Cerebellar cortex (tissue), 1 donor: ENCODE measurements at places on chromosomes 1 and 21.
A peak's percentile ranks its signal among the peaks of the same experiment; 100 is the strongest.

- peak; percentile 93 for DNase-seq
Measured at GRCh38 chr1:9942939-9943788, at the start of the genes LZIC and NMNAT1. TSS of gene LZIC (minus strand) at chr1:9943391. CDS start at chr1:9936619, 6,772 bp downstream. TSS of gene NMNAT1 (plus strand) at chr1:9943475. CDS start at chr1:9972074, 28,599 bp downstream.

DNA sequence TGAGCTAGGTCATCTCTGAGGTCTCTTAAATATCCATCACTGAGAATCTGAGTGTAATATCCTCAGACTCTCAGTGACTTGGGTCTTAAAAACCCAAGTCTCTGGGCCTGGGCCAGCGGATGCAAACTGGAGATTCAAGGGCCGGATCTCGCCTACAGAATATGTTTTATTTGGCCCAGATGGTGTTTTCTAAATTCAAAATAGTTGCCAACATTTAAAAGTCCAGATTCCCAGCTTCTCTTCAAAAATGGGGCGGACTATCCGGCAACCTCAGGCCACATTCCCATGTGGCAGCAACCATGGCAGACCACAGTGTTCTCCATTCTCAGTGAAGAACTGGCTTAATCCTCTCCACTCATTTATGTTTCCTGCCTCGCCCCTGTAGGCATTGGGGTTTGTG is 12.7 kb upstream of the HEYL start:
- DNase-seq: no peak

- DNase-seq: no peak
Measured at GRCh38 chr21:41848958-41849580, 30.1 kb downstream of the PRDM15 start.

DNA sequence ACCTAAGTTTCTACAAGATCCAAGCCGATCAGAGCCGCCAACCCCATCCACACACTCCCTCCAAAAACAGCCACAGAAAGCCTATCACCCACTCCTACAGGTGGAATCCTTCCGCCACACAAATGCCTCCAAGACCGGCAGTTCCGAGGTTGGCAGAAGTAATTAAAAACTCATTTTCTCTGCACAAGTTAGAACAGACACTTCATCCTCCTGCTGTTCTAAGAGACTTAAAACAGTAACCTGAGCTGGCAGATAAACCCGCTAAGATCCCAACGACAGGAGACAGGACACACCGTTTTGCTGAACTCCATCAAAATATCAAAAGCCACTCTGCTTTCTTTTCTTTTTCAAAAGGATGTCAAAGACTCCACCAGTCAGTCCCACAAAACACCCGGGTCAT is 2.8 kb downstream of the SSBP3 start:
- no peak for DNase-seq

DNA sequence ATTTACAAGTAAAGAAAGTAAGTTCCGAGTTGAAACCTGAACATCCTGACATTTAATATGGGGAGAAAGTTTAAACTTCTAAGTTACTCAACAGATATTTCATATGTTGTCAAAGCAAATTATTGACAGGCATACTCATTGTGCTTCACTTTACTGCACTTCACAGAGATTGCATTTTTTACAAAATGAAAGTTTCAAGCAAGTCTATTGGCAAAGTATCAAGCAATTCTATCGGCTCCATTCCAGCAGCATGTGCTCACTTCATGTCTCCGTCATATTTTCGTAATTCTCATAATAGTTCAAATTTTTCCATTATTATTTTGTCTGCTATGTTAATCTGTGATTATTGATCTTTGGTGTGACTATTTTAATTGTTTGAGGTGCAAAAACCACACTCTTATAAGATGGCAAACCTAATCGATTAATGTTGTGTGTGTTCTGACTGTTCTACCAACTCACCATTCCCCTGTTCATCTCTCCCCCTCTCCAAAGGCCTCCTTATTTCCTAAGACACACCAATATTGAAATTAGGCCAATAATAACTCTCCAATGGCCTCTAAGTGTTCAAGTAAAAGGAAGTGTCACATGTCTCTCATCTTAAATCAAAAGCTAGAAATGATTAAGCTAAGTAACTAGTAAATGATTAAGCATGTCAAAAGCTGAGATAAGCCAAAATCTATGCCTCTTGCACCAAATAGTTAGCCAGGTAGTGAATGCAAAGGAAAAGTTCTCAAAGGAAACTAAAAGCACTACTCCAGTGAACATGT is 68.2 kb upstream of the BCL9 start:
- DNase-seq: no peak

- DNase-seq: no peak
Measured at GRCh38 chr1:167157114-167157513, 63.2 kb downstream of the STYXL2 start.

GRCh38 chr1:59361766-59362165 is 64.9 kb downstream of the FGGY start:
- DNase-seq: no peak

DNA sequence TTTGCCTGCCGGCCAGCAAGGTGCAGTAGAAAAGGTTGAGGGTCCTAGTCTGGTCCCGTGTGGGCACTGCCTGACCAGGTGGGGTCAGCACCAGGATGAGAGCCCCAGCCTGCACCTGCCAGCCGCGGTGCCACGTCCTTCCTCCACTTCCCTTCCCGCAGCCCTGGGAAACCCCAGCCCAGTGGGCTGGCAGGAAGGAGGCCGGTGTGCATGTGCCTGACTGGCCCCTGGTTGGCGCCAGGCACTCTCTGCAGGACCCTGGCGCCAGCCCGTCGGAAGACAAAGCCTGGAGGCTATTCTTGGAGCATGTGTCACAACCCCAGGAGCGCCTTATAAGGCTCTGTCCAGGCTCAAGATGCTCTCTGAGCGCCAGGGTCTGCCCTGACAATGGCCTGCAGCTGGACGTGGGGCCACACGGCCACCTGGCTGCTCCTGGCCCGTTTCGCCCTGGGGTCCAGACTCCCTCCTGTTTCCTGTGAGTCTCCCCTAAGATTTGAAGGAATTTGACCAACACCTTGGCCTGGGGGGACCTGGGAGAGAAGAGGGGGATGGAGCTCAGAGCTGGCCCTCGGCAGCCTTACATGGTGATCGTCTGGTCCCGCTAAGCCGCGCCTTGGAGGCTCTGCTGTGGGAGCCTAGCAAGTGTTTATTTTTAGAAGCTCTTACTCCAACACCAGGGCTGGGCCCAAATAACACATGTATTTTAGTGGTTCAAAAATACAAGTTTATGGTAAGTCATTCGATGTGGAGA is 31.9 kb upstream of the POFUT2 start:
- no peak for DNase-seq

DNA sequence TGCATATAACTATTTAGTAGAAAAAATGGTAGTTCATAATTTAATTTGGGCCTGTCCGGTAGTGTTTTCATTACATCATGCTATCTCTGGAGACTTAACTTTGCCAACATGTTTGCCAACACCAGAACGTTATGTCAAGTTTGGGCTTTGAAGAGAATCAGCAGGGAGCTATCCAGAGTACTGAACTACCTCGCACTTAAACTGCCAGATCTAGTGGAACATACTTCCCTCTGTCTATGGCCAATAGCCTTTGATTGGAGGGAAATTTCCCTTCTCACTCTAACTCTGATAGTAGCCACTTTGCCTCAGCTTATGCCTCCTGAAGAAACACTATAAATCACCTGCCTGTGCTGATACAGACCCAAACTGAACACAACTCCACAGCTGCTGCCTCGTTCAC is 10.0 kb downstream of the LRRC53 start:
- no peak for DNase-seq

GRCh38 chr1:66197785-66198184 is 336.2 kb upstream of the SGIP1 start:
- DNase-seq: peak; percentile 15

DNA sequence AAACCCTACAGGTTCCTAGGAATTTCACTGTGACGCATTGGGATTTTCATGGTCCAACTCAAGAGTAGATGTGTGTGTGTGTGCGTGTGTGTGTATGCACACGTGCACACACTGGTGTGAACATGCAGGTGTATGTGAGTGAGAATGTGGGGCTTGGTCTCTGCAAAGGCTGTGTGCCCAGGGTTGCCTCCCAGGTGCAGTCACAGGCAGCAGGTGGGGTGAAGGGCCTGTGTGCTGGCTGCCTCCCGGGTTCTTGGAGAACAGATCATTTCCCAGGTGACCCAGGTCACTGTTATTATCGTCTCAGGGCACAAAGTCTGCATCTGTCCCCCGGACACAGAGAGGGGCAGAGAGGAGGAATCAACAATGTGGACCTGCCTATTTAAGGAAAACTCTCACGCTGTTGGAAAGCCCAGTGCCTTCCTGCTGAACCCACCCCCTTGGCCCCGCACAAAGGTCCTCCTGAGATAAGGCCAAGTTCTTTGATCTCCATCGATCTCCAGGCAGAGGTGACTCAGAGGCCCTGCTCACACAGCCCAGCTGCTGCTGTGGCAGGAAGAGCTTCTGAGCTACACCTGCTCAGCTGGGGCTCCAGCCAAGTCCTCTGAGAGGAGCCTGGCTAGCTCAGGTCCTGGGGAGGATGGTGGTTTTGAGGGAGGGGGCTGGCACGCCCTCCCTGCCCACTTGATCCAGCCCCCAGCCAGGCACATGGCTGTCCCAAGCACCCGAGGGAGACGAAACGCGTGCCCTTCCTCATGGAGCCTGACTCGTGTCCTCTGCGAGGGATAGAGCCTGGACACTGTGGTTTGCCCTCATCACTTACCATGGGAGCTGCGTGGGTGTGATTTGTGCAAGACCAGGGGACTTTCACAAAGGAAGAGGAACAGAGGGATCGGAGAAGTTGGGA is 134.0 kb upstream of the ARHGEF16 start:
- DNase-seq: no peak

- no peak for DNase-seq
Measured at GRCh38 chr1:229897501-229897900, 169.5 kb upstream of the GALNT2 start.

DNA sequence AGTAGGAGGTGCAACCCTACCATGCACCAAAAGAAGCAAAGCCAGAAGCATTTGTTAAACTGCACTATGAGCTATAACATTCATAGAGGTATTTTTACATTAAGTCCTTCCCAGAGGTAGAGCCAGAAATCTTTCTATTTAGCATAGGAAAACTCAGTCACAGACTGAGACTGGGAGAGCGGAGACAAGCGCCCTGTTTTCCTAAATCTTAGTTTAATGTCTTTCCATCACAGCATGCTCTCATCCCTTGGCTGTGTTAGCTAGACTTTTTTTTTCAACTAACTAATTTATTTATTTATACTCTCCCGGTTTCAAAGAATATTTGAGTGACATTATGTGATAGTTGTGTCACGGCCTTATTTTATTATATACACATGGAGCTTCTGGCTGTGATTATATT is 304.1 kb downstream of the LMX1A start:
- no peak for DNase-seq

GRCh38 chr1:9807541-9807940 is 16.2 kb downstream of the CLSTN1 start:
- no peak for DNase-seq

GRCh38 chr1:70228670-70229069 is 7.5 kb downstream of the SRSF11 start:
- no peak for DNase-seq

- no peak for DNase-seq
Measured at GRCh38 chr21:26966649-26967061, 233 bp downstream of the ADAMTS5 start.

DNA sequence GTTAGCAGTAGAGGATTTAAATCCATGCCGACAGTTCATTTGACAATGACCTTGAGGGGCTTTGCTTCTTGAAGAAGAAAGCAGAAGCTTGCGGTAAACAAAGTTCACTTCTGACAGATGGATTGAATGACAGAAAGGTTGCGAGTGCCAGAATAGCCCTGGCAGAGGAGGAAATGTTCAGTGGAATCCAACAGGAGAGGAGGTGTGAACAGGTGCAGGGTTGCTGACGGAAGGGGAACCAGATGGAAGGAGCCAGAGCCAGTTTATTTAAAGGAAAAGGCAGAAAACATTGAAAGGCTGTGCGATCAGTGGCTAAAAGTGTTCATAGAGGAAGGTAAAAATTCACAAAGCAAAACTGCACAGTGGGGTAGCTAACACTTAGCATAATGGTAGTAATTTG is 141.0 kb downstream of the SDCCAG8 start:
- peak; percentile 98 for DNase-seq

GRCh38 chr1:155942578-155943141 is 1.2 kb downstream of the RXFP4 start:
- DNase-seq: no peak

- no peak for DNase-seq
Measured at GRCh38 chr1:6870571-6870970, 85.3 kb downstream of the CAMTA1 start.

DNA sequence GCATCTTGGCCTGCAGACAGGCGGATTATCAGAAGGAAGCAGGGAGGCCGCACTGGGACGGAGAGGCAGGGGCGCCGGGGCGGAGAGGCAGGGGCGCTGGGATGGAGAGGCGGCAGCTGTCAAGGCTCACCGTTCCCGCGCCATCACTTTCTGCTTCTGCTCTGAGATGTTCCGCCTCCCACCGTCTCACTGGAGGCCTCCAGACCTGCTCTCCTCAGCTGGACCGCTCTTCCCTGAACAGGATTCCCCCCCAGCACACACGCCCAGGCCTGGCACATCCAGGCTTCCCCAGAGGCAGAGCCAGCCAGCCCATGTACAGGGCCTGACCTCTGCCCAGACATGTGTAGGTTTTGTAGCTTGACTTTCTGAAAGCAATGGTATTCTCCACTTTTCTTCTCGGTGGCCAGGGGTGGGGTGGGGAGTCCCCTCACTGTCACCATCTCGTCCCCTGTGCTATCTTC is 84.1 kb downstream of the RIPK4 start:
- no peak for DNase-seq

DNA sequence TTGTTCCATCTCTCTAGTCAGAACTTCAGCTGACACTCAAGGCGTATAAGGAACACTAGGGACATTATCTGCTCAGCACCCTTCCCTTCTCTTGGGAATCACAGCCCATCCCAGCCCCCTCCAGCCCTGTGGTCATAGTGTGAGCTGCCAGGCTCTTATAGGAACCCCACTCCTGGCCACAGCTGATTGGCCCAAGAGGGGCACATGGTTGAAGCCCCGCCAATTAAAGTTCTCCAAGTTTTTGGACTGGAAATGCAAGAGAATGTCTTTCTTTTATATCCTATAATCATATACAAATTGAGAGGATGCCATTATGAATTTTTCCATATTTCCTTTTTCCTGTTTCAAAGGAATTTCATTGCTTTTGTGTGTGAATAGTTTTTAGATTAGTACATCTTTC is 40.7 kb downstream of the FOXO6 start:
- no peak for DNase-seq

- no peak for DNase-seq
Measured at GRCh38 chr1:40044110-40044509, 3.6 kb downstream of the CAP1 start.

DNA sequence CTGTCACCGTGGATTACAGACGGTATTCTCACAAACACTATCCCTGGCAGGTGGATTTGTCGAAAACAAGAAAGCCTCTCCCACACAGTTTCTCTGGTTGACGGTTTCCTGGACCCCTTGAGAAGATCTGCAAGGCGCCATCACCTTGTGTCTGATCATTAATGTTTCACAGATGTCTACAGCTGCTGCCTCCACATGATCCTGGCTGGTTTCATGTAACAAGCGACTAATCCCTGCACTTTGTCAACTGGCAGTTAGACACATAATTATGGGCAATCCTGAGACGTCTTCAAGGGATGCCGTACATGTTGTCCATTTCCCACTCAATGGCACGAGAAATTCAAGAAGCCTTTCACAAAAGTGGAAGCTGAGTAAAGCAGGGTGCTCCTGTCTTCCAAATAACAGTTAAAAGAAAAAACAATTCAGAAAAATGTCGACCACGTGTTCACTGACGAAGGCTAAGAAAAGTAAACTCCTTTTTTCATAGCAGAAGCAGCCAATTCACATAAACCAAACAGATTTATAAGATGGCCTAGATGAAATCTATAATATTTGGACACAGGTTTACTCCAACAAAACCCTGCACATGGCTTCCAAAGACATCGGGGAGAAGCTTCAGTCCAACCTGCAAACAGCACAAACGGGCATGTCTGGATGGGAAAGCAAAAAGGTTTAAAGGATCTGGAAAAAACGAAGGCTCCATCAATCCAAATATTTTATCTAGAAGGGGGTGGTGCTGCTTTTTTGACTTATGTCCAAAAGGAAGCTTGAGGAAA is 52.2 kb downstream of the CAPZB start:
- no peak for DNase-seq
